GM12892 (cell line): ENCODE measurements at places on chromosomes 1 and 21.

DNA sequence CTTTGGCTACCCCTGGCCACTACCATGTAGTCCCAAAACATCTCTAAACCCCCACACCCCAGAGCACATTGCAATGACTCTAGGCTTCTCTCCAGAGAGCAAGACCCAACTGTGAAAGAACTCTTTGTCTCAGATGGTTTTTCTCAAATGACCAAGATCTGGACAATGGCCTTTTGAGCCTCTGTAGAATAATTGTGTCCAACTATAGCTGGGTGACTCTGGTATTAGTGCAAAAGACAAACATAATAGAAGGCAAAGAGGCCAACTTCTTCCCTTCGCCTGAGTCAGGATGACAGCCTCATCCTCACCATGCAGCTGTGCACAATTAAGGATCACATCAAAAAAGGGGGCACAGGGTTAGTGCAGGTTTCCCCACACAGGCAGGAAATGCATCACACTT, 139.6 kb downstream of the BRINP2 start:
- DNase-seq, result no peak

DNA sequence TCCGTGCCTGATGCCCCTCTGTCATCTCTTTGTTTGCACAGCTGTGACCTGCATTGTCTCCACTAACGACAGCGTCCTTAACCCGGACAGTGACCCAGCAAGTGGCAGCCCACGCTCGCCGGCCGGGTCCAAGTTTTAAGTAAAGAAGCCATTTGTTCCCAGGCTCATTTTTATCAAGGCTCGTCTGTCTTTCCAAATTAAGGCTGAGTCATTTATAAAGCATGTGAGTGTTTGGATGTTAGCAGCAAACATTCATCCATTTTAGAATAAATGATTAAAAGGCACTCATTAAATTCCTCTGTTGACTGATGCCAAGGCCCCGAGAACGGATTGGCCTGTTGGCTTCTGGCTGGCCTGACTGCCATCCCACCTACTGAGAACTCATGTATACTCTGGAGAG, 514.5 kb downstream of the NPHP4 start:
- no peak for DNase-seq

DNA sequence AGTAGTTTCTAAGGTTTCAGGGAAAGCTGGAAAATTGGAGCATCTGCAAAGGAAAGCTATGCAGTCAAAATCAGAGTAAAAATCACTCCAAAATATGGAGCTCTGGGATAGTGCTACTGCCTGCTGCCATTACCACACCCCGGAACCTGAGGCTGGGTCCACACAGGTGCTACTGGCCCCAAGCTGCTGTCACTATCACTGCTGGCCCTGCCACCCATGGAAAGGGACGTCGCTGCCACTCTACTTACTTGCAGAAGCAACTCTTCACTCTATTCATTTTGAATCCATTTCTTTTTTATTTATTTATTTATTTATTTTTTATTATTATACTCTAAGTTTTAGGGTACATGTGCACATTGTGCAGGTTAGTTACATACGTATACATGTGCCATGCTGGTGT, 60.3 kb upstream of the RGS18 start:
- DNase-seq, result no peak

GRCh38 chr1:15339570-15339969, 70.1 kb upstream of the EFHD2 start:
- no peak for DNase-seq

DNA sequence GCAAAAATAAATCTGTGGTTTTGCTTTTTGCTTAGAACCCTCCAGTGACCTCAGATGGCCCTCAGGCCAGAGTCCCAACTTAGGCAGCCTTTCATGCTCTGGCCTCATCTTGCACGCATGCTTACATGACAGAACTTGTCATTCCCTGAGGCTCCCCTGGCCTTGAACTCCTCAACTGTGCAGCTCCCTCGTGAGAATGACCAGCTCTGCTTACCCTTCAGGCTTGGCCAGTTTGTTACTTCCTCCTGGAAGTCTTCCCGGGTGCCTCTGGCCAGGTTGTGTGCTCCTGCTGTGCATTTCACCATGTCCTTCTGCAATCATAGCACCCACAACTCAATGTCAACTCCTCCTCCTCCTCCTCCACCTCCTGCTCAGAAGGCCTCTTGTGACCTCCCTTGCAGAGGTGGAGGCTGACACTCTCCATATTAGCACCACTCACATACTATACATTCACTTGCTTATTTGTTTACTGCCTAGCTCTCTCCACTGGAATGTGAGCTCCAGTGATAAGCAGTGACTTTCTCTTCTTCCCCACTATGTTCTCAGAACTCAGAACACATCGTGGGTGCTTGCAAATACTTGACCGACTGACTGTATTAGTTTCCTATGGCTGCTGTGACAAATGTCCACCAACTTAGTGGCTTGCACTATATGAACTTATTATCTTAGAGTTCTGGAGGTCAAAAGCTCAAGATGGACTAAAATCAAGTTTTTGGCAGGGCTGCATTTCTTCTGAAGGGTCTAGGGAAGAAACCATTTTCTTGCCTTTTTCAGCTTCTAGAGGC, 41.9 kb downstream of the RCSD1 start:
- no peak for DNase-seq

GRCh38 chr1:41418857-41419583, 57.8 kb downstream of the FOXO6 start:
- no peak for DNase-seq

- DNase-seq, result no peak
Observed at GRCh38 chr1:213568929-213569815, 418.6 kb upstream of the PROX1 start.

- no peak for DNase-seq
Observed at GRCh38 chr1:76303340-76303717, 228.8 kb downstream of the ST6GALNAC3 start.

GRCh38 chr1:39733161-39733560, 5.5 kb upstream of the PPIE start:
- DNase-seq, result no peak

GRCh38 chr1:112798292-112798691, 83.2 kb upstream of the PPM1J start:
- DNase-seq, result no peak

- no peak for DNase-seq
Observed at GRCh38 chr21:14078746-14079375, 131.9 kb downstream of the LIPI start.

- DNase-seq, result no peak
Observed at GRCh38 chr1:86714159-86714558, 9.8 kb downstream of the SH3GLB1 start.

GRCh38 chr1:166738873-166739272, 100.4 kb upstream of the POGK start:
- DNase-seq, result no peak

DNA sequence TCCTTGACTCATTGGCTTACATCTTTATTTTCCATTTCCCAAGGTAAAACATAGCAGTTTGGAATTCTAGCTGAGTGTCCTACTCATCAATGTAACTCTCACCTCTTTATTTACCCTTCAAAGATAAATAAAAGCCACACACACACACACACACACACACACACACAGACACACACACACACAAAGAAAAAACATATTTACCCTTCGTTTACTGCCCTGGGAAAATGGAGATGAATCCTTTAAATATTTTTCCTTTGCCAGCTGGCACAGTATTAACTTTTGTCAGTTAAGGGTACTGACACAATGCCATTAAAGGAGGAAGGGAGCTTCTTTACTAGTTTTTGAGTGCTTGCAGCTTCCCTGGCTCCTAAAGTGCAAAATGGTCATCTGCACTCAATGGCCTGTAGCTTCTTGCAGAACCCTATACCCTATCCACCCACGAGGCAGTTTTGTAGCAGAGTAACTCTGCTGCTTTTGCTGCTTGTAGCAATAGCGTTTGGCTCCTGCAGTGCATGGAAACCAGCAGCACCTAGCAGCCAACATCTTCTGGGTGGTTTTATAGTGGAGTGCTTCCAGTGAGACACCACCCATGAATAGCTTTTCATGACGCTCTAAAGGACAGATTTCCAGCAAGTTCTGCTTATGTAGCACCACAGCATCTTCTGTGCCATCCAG, 103.7 kb downstream of the HS2ST1 start:
- no peak for DNase-seq

- DNase-seq, result no peak
Observed at GRCh38 chr21:28937737-28938136, 54.9 kb downstream of the LTN1 start.

- DNase-seq, result no peak
Observed at GRCh38 chr1:30713311-30713710, 10.1 kb downstream of the MATN1 start.

DNA sequence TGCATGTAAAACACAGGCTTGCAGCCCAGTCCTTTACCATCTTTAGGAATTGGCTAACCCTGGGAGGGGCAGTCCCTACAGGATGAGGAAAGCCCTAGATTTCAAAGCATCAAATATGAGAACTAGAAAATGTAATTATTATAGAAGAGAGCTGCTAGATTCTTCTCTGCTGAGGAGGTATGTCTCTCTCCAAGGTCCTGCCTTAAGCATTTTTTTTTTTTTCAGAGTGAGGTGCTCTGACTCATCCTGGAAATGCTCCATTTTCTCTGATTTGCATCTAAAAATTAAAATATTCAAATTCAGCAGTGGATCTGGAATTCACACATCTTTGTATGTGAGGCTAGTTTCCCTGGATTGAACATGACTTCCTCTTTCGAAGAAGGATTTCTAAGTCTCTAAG, 149.8 kb downstream of the ZNF648 start:
- DNase-seq, result no peak

DNA sequence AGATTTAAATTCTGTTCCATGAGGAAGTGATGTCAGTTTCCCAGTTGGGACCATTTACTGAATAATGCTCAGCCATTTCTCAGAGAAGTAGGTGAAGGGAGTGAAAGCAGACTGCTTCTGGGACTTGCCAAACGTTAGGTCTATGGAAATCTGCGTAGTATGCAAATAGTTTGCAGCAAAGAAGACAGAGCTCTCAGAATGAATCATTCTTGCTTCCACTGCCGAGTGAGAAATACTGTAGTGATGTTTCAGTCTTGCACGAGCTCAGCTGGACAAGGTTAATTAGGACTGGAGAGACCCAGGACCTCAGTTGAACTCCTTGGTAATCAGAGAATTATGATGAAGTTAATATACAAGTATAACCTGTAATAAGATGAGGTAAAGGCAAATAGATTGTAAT, 317.7 kb upstream of the DAB1 start:
- no peak for DNase-seq

GRCh38 chr21:34017039-34017961, 56.1 kb upstream of the MRPS6 start:
- no peak for DNase-seq

DNA sequence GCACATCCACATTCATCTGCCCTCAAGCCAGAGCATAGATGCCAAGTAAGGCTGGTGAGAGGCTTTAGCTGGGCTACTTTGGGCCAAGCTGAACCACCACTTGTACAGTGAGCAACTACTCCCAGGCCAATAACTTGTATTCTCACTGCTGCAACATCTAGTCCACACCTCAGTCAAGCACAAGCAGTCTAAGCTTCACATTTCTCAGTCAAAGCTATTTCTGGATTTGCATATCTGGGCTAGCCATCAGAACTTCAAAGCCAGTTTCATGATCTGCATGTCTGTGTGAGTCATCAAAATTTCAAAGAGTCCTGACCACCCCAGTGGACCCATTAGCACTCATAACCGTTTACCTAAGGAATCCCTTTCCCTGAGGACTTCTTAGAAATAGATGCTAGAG, 77.7 kb upstream of the DIRAS3 start:
- no peak for DNase-seq

GRCh38 chr21:29715089-29715488, 224.7 kb downstream of the GRIK1 start:
- no peak for DNase-seq

- no peak for DNase-seq
Observed at GRCh38 chr1:173341307-173341706, 134.2 kb upstream of the TNFSF4 start.

- DNase-seq, result no peak
Observed at GRCh38 chr1:32774950-32775634, 42.1 kb downstream of the YARS1 start.

DNA sequence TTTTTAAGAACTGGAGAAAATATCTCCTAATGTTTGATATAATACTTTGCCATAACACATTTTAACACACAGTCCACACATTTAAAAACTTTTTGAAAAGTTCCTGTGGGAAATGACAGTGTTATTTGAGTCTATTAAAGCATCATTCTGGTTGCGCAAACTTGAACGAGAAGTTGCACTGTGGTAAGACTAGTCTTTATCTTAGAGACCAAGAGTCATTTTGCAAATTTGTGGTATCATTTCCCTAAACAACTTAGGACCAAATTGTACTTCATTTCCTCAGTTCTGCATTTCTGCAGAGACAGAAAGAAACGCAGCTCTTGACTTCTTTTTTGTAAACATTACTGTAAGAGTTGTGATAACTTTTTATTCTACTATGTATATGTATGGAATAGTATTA, at the start of gene RGS18:
Gene RGS18, plus strand, starts transcription at position 282 of the 400 bp plus-strand sequence. CDS start 176 bp downstream, outside the sequence.
- DNase-seq, result no peak

DNA sequence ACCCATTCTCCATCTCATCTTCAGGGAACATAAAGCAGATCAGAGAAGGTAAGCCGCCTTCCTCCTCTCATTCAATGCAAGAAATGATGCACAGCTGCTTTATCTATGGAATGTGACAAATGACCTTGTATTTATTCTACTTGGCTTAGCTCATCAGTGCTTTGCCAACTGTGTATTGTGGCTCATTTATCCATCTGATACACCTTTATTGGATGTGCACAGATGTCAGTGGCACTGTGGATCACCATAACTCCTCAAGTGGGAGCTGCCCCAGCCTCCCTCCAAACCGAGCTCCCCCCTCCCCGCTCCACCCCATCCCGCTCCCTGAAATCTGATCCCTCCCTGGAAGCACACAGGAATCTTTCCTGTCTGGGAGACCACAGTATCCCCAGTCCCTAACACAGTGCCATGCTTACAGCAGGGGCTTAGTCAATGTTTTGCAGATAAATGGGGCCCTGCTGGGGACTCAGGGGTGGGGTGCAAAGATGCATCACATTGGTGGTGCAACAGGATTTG, 156.0 kb upstream of the RAB4A start:
- no peak for DNase-seq

DNA sequence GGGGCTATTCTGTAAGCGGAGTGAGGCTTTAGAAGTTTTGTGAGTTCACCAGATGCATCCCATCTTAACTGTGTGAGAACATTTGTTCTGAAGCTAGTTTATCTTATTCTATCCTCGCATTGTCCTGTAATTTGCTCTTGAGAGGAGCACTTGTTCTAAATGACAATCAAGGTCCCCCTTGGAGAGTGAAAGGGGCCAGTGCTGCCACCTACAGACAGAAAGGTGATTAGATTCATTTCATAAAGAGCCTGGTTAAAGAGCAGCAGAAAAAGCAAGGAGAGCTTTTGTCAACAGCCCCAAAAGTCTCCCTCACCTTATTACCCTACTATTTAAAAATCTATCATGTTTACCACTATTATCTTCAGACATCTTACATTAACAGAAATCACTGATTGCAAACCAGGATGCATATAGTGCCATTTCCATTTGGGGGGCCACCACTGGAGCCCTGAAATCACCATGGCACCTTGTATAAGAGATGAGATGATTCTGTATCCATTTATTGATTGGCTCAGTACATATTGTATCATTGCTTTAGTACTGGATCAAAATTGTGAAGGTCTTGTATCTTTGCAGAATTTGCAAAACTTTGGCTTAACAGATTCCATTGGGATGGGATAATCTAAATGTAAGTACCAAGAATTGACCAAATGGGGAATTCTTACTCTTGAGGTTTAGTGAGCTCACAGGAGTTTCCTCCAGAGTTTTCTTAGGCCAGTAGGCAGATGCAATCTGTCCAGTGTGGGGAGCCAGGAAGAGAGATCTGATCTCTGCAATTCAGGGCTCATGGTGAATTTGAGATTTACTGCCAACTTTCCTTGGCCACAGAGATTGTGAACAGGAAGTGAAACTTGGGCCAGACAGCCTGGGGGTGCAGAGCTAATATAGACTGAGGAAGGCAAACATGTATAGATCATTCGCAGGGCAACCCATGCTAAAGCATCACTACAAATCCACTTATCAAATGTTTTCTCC, 64.3 kb upstream of the TRABD2B start:
- no peak for DNase-seq
